ENCODE measurements at places on chromosomes 7 and 10.
A peak's percentile ranks its signal among the peaks of the same experiment; 100 is the strongest.

DNA sequence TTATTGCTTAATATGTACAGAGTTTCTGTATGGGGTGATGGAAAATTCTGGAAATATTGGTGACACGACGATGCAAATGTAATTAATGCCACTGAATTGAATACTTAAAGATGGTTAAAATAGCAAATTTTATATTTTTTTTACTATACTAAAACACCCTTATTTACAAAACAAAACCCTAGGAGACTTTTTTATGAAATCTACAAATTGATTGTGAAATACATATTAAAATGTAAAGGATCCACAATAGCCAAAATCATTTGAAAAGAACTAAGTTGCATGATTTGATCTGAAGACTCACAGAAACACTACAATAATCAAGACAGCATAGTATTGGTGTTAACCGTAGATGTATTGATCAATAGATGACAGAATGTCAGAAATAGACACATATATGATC is 252.0 kb downstream of the GRM8 start:
- DNase-seq, result no peak

DNA sequence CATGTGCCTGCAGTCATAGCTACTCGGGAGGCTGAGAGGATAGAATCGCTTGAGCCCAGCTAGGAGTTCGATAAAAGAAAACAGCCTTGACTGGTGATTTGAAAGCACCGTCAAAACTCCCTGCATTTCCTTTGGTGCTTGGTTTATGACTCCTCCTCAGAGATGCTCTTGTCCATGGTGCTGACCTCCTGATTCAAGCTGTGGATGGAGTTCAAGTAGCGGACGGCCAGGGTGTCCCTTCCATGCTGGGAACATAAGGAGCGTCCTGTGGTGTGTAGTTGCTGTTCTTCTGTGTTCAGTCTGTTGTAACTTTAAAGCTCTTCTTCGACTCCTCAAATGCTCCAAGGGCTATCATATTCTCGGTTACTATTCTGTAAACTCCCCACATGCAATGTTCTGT is 382.5 kb upstream of the KIAA1217 start:
- peak; percentile 40 for DNase-seq

GRCh38 chr10:50618624-50619023 is 5.1 kb downstream of the SGMS1 start:
- DNase-seq, result no peak

- DNase-seq, result no peak
Observed at GRCh38 chr10:78640796-78641636, 427.8 kb upstream of the ZMIZ1 start.

DNA sequence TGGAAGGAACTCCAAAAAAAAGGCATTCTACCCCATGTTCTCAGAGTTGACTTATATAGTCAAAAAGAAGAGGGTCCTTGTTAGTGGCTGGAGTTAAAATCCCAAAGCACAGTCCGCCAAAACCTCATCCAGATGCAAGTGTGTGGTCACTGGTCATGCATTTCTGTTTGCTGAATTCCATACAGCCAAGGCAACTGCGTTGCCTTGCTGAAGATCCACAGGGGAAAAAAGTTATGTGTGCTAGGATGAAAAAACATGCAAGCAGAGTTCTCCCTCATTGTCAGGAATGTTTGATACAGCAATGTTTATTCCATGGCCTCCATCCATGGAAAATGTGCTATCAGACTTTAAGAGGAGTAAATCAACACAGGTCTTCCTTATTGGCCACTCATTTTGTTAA is 213.1 kb downstream of the CREB5 start:
- DNase-seq, result no peak

DNA sequence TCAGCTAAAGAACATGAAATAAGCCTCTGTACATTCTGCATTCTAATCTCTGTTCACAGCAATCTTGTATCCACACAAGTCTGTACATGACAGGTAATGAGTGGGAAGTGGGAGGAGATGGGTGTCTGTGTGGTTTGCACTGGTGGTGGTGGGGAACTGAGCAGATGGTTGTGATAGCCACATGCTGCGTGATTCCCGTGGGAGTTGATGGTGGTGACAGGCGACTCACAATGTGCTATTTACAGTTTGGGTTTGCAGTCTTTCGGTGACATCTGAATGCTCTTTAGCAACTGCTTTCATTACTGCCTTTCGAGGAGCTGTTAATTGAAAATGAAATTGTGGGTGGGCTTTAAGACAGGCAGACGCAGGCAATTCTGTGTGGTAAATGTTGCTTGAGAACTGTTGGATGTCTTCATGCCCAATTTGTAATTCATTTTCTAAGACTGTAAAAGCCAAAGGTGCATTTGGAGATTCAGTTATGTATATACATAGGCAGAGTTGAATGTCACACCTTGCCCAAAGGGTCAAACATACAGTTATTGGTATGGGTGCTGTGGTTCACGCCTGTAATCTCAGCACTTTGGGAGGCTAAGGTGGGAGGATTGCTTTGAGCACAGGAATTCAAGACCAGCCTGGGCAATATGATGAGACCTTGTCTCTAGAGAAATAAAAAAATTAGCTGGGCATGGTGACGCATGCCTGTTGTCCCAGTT is 308.2 kb downstream of the AUTS2 start:
- DNase-seq, result no peak

DNA sequence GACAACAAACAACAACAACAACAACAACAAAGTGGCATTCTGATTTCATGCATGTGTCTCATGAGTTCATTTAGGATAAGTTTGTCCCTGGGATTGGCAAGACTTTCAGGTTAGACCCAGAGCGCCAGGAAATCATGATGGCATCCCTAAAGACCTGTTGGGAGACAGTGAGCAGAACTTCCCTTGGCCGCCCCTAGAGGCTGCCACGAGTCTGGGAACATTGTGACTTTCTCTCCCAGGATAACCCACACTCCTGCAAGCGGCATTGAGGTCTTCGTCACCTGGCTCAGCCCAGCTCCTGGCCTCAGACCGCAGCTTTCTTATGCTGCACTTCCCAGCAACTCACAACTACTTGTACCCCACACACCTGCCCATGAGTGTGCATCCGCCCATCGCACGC is 80.5 kb upstream of the RNF32 start:
- peak; percentile 70 for DNase-seq

DNA sequence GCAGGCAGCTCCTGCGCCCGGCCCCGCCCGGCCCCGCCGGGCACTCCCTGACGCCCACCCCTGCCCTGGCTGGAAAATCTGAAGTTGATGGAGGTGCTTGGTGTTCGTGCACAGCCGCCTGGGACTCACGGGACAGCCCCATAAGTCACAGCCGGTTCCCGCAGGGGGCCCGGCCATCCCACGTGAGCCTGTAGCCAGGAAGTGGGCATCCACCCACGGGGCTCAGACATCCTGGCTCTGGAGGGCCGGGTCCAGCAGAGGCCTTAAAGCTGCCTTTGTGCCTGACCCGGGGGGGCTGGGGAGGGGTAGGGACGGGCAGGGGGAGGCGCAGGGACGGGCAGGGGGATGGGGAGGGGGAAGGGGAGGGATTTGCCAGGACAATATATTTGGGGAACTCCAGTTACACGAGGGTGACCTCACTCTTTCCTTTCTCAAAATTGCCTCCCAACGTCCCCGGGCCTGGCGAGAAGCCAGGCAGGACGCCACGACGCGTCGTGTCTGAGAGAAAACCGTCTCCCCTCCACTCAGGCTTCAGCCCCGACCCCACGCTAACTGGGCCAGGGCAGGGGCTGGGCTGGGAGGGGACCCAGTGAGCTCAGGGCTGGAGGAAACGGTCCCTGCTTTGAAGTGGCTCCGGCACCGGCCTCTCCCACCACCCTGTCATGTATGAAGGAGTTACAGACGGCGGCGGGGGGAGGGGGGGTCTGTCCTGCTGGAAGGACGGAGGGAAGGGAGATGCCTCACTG is 82.1 kb upstream of the PDGFA start:
- no peak for DNase-seq
